Left cardiac atrium (tissue), 4 donors: ENCODE measurements at places on chromosomes 3 and 15. TPM values are rescaled to one million over a fixed set of nuclear protein-coding genes. Genes with fewer than 3 reads are reported as not detected.

- no peak for DNase-seq
Measured at GRCh38 chr15:74406992-74407705, 26.6 kb downstream of the SEMA7A start.

DNA sequence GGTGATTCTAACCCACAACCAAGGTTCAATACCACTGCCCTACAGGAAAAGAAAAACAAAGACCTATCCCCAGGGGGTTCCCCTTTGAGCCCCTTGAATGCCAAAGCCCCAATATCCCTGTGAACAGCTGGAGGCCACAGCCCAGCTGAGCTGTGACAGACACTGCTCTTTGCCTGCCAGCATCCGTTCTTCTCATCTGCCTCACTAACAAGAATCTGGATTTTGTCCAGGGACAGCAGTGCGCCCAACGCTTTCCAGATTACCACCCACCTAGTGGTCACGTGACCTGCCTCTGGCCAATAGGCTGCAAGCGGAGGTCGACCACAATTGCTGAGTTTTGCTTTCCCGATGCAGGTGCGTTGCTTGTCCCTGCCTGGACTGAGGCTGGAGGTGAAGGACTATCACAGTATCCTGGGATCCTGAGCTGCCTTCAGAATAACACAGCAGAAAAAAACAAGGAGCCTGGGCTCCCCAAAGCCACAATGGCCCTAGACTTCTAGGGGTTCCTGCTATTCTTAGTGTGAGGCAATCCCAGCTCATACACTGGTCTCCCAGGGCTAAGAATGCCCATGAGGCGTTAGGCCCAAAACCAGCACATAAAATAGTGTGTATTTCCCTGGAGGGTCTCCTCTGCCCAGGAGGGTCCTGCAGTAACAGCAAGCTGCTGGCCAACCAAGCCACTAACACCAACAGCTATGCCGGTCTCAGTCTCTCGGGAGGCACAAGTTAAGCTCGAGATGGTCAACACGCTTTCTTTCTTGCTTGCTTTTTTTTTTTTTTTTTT lies 13.8 kb downstream of the BDH1 start:
- DNase-seq, result peak; percentile 77

DNA sequence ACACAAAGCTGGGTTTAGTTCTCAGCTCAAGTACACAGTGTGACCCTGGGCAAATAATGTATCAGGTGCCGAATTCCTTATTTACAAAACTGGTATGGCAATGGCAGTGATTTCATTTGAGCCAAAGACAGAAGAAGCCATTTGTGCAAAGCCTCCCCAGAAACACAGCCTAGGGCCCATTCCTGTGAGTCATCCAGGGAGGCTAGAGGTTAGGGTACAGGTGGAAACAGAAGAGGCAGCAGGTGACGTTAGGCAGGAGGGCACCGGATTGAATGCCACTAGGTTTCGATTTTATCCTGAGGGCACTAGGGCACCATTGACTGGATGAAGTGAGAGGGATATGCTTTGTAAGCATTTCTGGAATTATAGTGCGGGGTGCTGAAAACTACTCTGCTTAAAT lies 766.9 kb upstream of the NR2F2 start:
- no peak for DNase-seq

- no peak for DNase-seq
Measured at GRCh38 chr15:91476861-91477260, 376.6 kb upstream of the SLCO3A1 start.

DNA sequence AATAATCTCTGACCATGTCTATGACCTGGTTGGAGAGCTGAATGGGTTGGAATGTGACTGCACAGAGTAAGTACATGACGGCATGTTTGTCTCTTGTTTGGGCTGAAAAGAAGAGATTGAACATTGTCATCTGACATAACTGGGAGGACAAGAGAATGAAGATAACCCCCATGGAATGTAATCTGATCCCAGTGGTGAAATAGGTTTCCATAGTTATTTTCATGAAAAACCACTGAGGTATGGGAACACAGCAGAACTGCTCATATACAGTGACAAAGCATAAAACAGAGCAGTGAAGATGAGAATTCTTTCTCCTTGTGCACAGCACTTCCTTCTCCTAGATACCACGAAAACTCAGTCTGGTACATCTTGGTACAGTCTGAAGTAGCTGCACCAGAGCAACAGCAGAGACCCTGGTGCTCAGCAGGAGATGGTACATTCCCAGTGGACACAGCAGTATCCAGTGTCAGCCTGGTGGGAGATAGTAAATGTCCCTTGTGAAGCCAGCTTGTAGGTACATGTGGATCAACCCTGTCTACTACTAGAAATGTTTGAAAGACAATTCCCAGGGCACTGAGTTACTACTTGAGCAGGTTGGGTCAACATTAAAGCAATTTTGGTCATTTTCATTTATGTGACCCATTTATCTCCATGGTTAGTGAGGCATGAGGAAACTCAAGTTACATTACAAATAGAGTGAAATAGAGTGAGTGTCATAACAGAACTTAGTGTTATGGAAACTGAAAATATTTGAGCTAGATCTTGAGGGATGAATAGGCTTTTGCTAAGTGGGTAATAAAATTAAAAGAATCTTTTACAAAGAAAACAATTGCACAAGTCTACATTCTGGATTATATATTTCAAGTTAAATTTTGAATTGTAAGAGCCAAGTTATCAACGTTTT lies 178.3 kb downstream of the SUCNR1 start:
- DNase-seq, result no peak

GRCh38 chr3:87503900-87504498 lies 227.6 kb upstream of the POU1F1 start:
- DNase-seq, result no peak

The RCN2 gene
- total RNA-seq, result 20.9 TPM

GRCh38 chr3:87733671-87734367 lies 325.0 kb downstream of the CGGBP1 start:
- no peak for DNase-seq

The CKMT1A gene
- 3.8 TPM for total RNA-seq

DNA sequence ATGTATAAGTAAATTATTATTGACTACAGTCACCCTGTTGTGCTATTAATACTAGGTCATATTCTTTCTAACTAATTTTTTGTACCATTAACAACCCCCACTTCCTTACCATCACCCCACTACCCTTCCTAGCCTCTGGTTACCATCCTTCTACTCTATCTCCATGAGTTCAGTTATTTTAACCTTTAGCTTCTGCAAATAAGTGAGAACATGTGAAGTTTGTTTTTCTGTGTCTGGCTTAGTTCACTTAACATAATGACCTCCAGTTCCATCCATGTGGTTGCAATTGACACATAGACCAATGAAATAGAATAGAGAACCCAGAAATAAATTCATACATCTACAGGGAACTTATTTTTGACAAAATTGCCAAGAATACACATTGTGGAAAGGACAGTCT lies 55.4 kb upstream of the CHRNB4 start:
- DNase-seq, result no peak

The GOLGA8S gene
- 0.44 TPM for total RNA-seq

DNA sequence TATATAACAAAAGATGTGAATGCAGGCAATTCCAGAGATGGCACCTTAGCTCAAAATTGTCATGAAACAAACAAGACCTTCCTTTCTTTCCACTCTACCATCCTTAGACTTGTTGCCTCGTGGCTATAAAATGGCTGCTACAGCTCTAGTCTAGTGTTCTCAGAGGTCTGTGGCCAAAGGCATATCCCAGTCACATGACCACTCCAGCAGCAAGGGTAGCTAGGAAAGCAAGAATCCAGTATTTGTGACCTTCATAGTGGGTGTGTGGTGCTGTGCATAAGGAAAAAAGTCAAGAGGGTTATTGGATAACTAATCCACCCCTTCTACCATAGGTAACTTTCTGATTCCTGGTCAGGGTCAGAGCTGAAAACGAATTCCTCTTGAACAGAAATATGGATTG lies 27.1 kb upstream of the LIPC start:
- no peak for DNase-seq

GRCh38 chr15:60798821-60799220 lies 319.9 kb upstream of the ICE2 start:
- DNase-seq, result no peak

- DNase-seq, result no peak
Measured at GRCh38 chr3:57281715-57282114, 10.8 kb downstream of the ASB14 start.

The SERINC4 gene
- total RNA-seq, result 0.18 TPM

The NCKIPSD gene
- total RNA-seq, result 27.8 TPM

DNA sequence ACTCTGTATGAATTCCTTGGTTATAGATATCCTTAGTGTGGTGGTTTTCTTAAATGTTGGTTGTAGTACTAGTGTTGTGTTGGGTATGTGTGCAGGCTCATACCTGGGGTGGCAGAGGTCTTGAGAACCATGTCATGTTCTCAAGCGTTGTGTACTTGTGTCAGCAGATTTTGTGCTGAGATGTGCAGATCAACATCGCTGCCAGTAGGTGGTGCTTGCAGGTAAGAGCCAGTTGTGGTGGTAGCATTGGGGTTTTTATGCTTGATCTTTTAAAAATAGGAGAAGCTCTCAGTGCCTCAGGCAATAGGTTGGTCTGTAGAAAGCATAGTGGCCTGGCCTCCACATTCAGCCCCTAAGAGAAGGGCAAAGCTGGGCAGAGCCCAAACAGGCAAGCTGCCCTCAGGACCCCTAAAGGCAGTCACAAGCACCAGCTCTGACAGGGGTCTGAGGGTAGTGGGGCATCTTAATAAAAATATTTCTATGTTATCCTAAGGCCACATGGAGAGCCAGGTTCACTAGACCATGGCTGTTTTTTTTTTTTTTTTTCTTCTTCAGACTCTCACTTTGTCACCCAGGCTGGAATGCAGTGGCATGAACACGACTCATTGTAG lies 164.0 kb downstream of the IL20RB start:
- DNase-seq, result no peak

- DNase-seq, result no peak
Measured at GRCh38 chr3:50388016-50388719, 28.8 kb upstream of the TMEM115 start.
